Stimulated activated CD4-positive, alpha-beta T cell treated with anti-CD3 and anti-CD28 coated beads, Interleukin-1b, Interleukin-23, amount 100 ng/mL, for 1 hour (primary cell): ENCODE measurements at places on chromosomes 11 and 22.
A peak's percentile ranks its signal among the peaks of the same experiment; 100 is the strongest.

DNA sequence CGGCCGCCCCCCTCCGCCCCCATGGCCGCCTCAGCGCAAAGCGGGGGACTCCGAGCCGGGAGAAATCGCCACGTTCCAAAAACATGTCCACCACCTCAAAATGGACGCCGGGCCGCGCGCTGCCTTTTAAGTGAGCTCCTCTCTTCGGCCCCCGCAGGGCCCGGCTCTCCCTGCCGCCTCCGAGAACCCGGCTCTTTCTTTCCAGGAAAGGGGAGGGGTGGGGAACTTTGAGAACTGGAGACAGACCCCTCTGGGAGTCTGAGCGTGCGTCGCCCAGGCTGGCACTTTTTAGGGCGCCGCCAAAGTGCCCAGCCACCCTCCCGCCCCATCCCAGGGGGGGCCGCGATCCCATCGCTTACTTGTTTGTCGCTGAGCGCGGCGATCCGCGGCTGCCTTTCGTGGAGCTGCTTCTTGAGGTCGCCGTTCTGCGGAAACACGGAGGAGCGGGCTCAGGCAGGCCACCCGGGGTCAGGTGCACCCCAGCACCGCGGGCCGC lies 1.6 kb downstream of the PHF21B start:
- DNase-seq = no peak

- DNase-seq = peak; percentile 21
These were observed 16.6 kb downstream of the OR8A1 start for GRCh38 chr11:124586238-124586860.

DNA sequence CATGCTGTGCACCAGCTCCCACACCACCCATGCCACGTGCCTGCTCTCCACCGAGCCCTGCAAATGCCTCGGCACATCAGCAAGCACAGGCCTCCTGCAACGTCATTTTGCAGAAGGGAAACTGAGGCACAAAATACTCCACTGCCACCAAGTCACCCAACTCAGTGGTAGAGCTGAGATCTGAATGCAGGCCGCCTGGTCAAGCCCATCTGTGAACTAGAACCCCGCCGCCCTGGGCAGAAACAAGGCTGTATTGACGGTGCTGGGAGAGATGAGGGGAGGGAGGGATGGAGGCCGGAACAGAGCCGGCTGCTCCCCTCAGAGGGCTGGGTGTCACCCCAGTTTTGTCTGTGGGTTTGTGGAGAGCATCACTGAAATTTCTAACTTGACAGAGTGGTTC lies 81.4 kb downstream of the CDKN1C start:
- no peak for DNase-seq

- DNase-seq = no peak
These were observed 14.6 kb downstream of the SUN2 start for GRCh38 chr22:38741166-38741565.

DNA sequence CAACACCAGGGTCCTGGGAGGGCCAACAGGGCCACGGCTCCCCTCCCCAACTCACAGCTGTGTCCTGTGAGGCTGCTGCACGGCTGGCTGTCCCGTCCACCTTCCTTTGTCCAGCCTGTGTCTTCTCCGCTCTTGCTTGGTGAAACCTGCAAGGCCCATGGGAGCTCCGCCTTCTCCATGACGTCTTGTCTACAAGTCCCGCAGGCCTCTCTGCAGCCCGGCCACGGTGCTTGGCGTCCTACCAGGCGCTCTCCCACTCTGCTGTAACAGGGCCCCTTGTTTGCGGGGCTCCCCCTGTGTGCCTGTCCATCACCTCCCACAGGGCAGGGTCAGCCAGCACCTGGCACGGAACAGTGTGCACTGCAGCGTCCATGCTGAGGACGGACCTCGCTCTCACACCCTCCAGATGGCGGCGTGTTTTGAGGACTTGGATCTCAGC lies 866.8 kb downstream of the TBC1D22A start:
- DNase-seq = no peak

DNA sequence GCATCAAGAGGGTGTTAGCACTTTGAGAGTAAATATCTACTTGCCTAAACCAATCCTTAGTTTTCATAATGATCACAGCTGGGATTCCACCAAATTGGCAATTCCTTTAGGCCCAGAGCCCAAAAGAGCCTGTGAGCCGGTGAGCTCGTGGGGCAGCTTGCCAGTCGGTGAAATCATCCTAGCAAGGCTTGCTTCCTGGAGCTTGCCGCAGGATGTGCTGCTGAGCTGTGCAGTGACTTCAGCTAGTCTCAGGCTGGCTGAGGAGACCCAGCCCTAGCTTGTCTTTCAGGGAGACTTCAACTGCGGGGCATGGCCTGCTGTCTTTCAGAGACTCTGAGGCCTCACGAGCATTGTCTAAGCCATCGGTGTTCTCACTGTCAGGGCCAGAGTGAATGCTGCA lies 73.6 kb upstream of the SUSD2 start:
- no peak for DNase-seq

DNA sequence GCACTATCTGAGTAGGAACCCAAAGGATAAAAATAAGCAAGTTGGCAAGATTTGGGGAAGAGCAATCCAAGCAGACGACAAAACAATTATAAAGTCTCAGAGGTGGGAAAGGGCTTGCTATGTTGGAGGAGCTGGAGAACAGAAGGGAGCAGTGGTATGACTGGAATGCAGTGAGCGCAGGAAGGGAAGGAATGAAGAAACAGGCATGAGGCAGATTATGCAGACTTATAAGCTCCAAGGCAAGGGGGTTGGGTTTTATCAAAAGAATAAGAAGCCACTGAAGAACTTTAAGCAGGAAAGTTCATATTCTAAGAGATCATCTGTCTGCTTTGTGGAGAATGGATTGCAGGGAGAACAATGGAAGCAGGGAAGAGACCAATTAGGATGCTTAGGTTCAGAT lies 31.7 kb downstream of the PGM2L1 start:
- no peak for DNase-seq

- no peak for DNase-seq
These were observed 113.2 kb downstream of the TMEM135 start for GRCh38 chr11:87150936-87151335.

DNA sequence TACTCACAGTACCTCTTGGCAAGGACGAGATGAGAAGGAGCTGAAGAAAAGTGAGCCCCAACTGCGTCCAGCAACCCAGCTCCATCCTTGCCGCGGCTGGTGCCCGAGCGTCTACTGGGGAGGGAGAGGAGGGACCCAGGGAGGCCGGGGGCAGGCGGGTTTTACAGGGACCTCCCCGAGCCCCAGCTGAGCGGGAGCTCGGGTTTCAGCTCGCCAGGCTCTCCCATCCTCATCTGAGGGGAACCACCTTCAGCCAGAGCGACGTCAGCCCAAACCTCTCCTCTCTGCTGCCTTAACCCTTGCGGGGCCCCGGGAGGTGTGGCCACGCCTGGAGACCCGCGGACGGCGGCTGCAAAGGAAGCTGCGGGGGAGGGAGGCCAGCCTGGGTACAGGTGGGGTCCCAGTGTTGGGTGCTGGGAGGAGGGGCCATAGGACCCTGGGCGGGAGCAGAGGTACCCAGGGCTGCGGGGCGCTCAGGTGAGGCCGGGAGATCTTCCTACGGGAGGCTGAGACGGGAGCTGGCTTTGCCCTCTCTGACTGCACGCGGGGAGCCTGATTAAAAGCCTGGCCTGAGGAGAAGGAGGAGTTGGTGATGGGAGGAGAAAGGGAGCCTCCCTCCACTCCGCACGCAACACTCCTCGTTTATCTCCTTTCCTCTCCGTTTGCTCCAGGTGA lies at the start of gene PAMR1:
Gene PAMR1 (minus strand): TSS at position 116 of the 675 bp plus-strand sequence. CDS start 31 bp downstream, at position 85.
- DNase-seq = no peak

GRCh38 chr11:66743271-66743968 lies 14.4 kb upstream of the SPTBN2 start:
- DNase-seq = no peak

GRCh38 chr22:37892566-37893335 lies 13.3 kb upstream of the MICALL1 start:
- no peak for DNase-seq

- no peak for DNase-seq
These were observed 14.8 kb downstream of the SLC3A2 start for GRCh38 chr11:62895501-62895900.

GRCh38 chr22:41562461-41562860 lies 1.7 kb downstream of the CSDC2 start:
- no peak for DNase-seq

GRCh38 chr11:16252373-16252772 lies 104.0 kb downstream of the SOX6 start:
- no peak for DNase-seq

DNA sequence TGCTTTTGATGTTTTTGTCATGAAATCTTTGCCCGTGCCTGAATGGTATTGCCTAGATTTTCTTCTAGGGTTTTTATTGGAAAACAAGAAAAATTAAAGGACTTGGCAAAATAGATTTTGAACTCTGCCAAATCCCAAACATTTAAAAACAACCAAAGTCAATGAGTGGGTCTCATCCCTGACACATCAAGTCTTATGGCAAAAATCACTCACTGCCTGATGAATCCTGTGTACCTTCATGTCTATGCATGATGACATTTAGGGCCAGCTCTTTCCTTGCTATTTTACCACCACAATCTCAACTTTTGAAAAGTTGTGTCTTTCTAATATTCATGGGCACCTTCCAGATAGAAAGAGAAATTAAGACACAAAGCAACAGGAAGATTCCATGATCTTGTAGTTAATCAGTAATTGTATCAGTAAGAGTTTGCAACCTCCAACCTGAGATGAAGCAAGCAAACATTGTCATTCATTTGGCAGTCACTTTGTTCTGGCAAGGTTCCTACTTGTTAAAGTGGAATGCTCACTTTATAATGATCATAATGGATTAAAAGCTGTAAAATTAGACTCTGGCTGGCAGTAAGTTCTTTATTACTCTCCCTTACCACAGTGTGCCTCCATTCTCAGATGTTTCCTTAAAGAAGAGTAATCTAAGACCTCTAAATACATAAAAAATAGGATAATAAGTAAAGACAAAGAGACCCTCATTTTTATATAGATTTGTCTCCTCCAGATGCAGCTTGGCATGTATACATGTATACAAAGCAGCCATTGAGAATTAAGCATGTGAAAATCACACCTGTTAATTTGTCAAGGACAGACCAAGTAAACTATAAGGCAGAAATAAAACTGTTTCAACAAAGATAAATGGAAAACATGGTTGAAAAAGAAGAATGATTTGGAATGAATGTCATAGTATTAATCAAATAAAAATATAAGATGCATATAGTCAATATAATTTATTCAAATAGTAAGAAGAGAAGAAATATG lies 51.6 kb downstream of the ETS1 start:
- DNase-seq = no peak

- no peak for DNase-seq
These were observed 3.8 kb upstream of the TUT1 start for GRCh38 chr11:62595124-62595523.

GRCh38 chr22:27825174-27825573 lies 23.6 kb upstream of the MN1 start:
- no peak for DNase-seq

- DNase-seq = no peak
These were observed 99.9 kb upstream of the CD44 start for GRCh38 chr11:35039076-35039475.

DNA sequence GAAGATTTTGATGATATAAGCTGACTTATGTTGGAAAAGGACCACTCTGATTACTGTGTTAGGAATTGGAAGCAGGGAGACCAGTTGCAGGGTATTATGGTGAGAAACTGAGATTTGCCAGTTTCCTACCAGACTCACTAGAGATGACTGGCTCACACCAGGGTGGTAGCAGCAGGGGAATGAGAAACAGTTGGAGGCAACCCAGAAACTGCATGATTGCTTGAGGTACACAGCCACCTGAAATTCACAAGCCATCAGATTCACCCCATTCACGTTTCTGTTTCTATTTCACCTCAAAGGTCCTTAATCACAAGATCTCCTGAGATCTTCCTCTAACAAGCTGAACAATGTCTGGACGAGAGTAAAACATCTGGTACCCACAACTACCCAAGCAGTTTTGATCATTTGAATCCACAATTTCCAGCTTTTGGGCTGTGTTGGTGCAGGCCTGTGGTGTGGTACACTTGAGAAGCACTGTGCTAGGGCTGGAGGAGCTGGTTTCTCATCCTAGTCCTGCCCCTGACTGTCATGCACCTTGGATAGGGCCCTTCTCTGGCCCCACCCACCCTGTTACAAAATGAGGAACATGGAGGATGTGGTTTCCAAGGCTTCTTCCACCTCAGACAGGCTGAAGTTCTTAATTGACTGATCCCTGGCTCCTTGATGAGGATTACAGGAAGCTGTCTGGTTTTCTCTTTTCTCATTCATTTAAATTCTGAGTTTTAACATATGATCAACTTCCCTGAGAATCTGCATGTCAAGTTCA lies 233.4 kb downstream of the INSC start:
- no peak for DNase-seq

DNA sequence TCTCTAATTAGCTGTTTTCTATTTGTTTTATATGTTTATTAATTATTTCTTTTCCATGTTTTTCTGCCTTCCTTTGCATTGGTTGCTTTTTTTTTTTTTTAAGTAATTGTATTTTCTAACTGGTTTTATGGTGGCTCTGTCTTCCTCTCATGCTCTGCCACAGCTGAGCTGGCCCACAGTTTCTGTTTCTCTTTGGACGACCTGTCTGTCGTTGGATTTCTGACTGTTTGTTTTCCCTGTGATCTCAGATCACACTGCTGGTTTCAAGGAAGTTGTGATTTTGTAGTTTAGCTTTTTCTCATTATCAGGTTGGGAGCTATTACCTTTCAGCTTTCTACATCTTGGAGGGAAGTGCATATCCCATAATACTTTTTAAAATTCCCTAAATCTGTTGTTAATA lies 15.9 kb upstream of the OR6M1 start:
- DNase-seq = no peak

DNA sequence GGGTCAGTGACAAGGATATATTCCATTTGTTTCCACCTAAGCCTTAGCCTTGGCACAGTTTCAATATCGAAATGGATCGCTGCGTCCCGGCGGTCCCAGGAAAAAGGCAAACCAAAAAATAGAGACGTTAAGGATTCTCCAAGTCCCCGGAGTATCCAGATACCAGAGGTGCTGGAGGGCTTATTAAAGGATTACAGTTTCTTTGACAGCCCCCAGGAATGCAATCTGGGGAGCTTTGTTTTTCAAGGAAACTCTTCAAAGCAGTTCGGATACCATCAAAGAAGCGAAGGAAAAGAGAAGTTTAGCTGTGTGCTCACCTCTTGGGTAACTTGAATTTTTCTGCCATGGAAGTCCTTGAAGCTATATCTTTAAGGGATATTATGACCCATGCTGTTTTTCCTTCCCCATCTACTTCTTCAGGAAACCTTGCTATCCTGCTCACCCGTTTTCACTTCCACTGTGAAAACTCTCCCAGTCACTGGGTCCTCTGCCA lies 600 bp upstream of the GPR83 start:
- no peak for DNase-seq

DNA sequence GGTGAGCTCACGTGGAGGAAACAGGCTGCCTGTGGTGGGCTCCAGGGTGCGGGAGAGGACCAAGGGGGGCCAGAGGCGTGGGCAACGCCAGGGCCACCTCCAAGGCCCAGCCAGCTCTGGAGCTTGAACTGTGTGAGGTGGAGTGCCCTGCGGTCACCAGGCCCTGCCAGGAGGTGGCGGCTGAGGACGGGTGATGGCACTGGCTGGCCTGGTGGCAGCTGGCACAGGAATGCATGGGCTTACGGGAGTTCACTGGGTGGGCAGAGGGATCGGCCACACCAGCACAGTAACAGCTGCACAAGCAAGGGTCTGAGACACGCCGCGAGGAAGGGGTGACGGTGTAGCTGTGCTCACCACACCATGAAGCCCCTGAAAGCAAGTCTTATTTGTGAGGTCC lies 15.8 kb downstream of the TOLLIP start:
- DNase-seq = no peak
